ENCODE measurements at places on chromosomes 2 and 18. TPM values are rescaled to one million over a fixed set of nuclear protein-coding genes. Genes with fewer than 3 reads are reported as not detected.

- no peak for DNase-seq
Measured at GRCh38 chr2:43006834-43007543, 214.6 kb upstream of the HAAO start.

- peak; percentile 43 for DNase-seq
Measured at GRCh38 chr2:133674433-133675331, 106.4 kb upstream of the NCKAP5 start.

GRCh38 chr2:14501061-14501460 lies 131.5 kb upstream of the LRATD1 start:
- no peak for DNase-seq

DNA sequence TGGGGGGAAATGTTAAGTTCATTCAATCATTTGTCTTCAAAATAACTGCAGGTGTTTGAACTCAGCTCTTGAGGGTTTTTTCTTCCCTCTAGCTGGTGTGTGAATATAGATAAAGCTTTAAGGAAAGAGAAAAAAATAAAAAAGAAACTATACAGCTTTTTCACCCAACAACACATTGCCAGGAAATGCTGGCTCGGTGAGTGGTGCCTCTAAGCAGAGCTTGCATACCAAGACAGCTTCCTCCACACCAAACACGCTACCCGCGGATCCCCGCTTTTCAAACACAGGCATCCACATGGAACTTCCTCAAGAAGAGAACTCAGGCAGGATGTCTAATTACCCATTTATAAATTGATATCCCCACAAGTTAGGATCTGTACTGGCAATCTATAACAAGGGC lies 69.8 kb upstream of the TANK start:
- DNase-seq: no peak

- no peak for DNase-seq
Measured at GRCh38 chr2:13597176-13597575, 880.4 kb downstream of the TRIB2 start.

DNA sequence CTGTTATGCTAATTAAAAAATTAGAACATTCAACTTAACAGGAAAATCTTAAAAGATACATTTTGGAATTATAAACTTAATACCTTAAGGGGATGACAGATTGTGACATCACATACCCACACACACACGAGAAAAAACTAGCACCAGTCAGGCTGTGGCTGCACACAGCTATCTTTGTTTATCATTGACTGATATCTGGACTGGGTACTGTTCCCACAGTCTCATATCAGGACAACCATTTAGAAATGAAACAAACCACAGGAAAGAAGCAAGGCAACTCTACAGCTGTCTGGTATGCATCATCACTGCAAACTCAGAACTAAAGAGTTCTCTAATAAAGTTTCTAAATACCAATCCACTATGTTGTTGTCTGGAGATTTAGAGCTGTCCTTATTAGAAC lies 210.9 kb upstream of the SMAD7 start:
- no peak for DNase-seq

GRCh38 chr2:173027181-173028128 lies 48.2 kb upstream of the MAP3K20 start:
- DNase-seq: peak; percentile 80

- DNase-seq: peak; percentile 93
Measured at GRCh38 chr2:218286570-218287459, 5.5 kb downstream of the TMBIM1 start.

DNA sequence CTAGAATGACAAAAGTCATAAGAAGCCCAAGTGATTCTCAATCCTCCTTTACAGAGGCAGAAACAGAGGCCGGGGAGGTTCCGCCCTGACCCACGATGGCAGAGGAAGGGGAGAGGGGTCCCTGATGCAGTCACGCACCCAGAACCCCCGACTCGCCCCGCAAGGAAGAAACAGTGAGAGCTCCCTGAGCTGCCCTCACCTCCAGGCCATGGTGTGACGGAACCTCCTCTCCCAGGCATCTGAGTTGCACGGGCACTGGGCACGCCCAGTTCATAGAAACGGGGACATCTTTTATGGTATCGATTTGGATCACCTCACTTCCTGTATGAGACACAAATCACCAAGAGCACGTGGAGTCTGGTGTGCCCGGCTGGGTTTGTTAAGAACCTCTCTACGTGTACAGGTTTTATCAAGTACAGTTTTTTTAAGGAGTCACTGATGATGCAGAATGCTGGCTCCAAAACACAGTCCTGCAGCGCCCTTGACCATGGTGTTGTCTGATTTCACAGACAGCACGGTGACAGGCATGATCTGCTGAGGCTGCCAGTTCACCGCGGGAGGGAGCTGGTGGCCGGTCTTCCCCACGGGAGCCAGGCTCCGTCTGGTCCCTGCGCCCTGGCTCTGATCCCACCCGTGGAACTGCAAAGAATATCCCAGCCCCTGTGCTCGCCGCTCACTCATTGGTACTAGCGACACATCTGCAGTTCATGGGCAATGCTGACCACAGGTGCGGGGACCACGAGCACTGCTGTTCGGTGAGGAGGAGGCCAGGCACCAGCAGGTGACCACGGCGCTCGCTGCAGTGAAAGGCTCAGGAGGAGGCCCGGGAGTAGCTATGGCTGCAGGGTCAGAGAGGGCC lies 35.6 kb downstream of the PXDN start:
- DNase-seq: no peak

The BUB1 gene
- 144 TPM for total RNA-seq

The EHD3 gene
- 8.3 TPM for total RNA-seq

The PAX8 gene
- not detected for total RNA-seq

The TMEM247 gene
- total RNA-seq: not detected

The GKN1 gene
- total RNA-seq: not detected
